GM04503 (cell line): ENCODE measurements at places on chromosomes 2 and 18.

DNA sequence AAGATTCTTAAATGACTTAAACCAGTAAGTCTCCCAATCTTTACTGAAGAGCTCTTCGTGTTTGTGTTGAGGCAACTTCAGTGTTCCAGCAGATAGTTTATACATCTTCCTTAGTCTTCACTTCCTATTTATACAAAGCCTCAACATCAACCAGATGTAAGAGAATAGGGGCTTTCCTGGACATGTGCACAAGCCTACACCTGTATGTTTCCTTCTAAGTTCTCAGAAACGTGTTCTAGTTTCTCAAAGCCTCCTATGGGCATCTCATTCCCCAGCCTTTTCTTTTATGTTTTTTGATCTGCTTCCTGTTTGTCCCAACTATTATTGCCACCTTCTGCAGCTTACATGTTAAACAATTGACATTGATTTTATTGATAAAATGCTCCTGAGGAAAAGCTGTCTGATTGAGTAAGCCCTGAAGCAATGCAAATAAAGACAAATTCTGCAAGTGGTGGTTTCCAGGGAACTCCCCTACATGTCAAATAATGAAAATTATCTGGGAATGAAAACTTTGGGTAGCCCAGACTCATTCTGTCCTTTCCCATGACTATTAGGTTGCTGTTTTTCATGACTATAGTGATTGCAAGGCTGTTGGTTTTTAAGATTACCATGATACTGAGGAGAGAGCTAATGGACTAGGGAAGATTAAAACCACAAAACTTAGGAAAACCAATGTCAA is 663.3 kb upstream of the ACVR2A start:
- no peak for DNase-seq

DNA sequence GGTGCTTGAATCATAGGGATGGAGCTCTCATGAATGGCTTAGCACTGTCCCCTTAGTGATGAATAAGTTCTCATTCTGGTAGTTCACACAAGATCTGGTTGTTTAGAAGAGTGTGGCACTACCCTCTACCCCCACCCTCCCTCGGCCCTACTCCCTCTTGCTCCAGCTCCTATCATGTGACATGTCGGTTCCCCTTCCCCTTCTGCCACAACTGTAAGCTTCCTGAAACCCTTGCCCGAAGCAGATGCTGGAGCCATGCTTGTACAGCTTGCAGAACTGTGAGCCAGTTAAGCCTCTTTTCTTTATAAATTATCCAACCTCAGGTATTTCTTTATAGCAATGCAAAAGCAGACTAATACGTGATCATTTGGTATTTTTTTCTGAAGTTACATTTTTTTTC is 1012.6 kb downstream of the BCL11A start:
- no peak for DNase-seq

DNA sequence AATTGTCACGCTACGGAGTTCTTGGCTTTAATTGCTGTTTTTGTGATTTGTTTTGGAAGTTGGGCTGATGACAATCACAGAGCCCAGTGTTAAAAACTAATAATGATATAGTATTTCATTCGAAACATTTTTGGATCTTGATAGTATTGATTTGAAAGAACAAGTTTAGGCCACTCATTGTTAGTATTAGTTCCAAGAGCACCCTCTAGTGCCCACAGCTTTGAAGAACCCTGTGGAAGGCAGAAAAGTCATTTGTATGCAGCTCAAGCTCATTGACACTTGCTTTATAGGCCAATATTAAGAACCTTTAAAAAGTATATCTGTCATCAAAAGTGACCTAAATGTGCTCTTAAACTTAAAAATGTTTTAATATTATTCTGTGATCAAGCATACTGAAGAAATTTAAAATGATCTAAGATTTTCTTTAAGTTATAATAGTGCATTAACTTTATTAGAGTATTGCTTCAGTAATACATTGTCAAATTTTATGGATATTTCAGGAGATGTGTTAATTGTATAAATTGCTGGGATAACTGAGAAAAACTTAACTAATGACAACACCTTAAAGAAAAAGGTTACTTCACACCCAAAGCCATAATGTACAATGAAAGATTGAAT is 191.0 kb downstream of the GRB14 start:
- no peak for DNase-seq

- no peak for DNase-seq
These were observed 19.1 kb downstream of the MAPRE2 start for GRCh38 chr18:35060122-35060815.

- DNase-seq = no peak
These were observed 39.3 kb upstream of the GTF2A1L start for GRCh38 chr2:48578313-48578712.

DNA sequence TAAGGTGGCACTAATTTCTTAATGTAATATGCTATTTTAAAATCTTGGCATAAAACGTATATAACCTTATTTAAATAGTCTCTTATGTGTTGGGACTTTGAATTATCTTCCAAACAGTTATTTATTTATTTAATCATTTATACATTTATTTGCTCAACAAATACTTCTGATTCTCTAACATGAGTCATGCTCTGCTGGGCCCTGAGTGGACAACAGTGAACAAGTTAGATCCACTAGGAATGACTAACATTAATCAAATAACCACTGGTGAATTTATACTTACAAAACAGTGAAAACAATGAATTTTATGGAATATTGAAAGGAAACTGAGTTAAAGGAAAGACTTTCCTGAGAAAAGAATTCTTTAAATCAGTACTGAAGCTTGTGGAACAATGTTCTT is 1257.2 kb upstream of the CHAC2 start:
- no peak for DNase-seq

DNA sequence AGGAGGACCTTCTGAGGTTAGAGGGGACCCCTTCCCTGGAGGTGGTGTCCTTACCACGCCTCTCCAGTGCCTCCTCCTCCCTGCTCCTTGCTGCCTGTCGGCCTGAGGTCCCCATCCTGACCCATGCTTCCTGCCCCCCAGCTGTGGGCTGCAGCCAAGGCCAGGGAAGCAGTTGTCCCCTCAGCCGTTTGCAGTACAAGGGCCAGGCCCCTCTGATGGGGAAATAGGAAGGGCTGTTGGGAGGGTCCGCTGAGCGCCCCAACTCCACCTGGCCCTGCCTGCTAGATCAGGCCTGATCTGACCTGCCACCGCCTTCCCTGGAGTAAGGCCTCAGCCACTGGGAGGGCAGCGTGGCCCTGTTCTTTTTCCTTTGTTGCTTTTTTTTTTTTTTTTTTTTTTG is 219.8 kb downstream of the KLHL29 start:
- no peak for DNase-seq

DNA sequence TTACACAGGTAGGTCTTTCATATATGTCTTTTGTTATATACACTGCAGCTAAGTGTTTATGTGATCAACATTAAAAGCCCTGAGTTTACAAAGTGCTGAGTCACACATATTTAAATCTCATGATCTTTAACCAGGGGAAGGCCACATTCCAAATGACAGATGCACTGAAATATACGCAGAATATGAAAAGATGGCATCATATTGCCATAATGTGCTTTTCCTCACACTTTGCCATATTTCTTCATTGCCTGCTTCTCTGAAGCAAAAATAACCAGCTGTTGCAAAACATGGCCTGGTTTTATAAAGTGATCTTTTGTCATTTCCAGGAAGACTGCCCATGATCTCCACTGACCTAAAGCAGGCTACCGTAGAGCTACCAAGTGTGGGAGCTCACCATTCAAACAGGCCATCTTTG is 93.5 kb upstream of the MAPRE2 start:
- DNase-seq = no peak

DNA sequence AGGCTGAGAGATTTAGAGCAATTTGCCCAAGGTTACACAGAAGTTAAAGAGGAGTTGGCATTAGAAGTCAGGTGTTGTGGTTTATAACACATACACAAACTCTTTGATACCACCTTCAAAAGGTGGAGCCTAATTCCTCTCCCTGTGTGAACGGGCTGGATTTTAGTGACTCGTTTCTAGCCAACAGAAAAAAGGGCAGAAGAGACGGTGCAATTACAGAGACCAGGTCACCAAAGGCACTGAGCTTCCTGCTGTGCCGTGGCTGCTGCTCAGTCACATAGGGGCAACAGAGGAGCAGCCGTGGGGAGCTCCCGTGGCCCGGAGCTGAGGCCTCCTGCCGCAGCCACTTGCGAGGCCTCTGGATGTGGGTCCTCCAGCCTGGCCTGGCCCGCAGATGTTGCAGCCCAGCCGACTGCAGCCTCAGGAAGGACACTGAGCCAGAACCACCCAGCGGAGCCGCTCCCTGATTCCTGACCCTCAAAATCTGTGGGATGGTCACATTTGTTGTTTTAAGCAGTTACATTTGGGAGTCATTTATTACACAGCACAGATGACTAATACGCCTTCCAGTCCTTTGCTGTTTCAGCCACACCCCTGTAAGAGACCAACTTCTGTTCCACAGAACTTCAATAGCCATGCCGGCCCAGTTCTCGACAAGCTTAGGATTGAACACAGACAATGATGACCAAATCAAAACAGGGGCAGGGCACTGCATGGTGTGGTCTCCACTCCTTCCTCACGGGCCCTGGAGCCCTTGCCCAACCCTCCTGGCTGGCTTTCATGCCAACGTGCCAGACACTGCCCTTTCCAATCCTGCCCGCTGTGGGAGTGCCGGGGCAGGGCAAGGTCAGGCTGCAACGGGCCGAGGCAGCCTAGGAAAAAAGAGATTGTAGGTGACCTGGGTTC is 17.1 kb downstream of the EDAR start:
- peak; percentile 31 for DNase-seq

GRCh38 chr18:51009072-51009471 is 20.9 kb upstream of the SMAD4 start:
- DNase-seq = no peak

DNA sequence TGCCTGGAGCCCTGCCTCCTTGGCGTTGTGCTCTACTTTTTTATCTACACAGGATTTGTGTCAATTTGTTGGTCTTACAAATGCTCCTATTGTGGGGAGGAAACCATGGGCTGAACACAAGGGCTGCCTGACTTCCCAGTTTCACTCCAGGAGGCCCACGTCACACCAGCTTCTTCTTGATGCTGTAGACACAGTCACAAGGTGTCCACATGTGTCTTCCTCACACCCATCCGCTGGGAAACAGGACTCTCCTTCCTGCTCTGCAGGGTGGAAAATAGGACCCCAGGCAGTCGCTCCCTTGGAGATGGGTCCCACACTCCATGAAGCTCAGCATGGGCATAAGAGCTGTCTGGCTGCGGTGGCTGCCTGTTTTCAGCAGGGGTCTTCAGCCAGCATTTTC is 468.2 kb downstream of the EPHA4 start:
- no peak for DNase-seq

GRCh38 chr2:58633613-58634365 is 392.7 kb upstream of the FANCL start:
- DNase-seq = peak; percentile 4

GRCh38 chr2:78676921-78677696 is 348.4 kb upstream of the REG3G start:
- DNase-seq = no peak

GRCh38 chr2:27537287-27537686 is 40.6 kb downstream of the GCKR start:
- no peak for DNase-seq

- no peak for DNase-seq
These were observed 164.6 kb downstream of the VWC2L start for GRCh38 chr2:214575465-214575864.

DNA sequence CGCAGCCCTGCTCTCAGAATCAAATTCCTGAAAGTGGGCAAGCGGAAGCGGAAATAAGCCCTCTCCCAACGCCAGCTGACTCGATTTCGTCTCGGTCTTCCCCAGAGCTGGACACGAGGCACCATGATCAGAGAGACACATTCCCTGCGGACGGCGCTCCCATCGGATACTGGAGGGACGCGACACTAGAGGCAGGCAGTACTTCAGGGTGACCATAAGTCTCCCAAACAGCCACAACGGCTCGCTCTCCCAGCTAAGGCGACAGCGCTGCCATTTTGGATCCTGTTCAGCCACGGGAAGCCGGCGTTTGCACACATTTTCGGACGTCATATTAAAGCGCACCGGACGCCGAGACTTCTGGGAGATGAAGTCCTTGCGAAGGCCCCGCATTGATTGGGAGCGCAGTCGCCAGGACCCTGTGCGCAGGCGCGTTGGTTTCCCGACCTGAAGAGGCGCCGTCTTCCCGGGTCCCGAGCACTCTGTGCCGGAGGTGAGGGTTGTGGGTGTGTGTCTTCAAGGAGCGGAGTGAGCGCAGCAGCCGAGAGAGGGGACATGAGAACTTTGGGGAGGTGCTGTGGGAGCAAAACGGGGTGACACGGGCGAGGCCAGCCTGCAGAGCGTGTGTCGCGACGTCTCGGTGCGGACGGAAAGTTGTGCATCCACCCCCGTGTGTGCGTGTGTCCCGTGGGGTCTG is at the start of gene ZNF2:
Gene ZNF2 (plus strand): TSS at position 439 of the 694 bp plus-strand sequence. CDS start 10,418 bp downstream, outside the sequence.
- peak; percentile 82 for DNase-seq

DNA sequence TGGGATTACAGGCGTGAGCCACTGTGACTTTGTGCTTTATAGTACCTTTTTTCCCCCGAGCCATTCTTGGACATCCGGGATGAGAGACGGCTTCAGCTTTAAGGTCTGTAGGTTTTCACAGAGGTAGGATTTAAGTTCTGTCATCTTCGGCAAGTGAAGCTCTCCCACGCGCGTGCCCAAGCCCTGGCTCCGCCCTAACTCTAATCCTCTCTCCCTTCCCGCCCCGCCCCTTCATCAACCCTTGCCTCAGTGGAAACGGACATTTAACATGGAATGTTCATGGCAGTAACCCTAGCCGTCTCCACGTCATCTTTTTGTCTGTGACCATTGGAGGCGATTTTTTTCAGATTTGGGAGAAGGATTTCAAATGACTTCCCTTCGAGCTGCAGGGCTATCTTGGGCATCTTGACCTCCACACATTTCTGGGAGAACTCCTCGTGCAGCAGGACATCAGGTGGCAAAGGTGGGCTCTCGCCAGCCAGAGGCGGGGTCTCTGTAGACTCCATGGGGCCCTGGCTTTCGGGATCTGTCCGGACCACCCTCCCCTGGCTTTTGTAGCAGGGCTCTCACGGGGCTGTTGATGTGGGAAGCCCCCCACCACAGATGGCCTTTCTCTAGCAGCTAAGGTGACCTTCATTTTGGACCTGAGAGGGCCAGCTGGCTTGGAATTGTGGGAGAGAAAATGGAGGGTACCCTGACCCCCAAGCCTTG is 6.8 kb downstream of the COLEC11 start:
- no peak for DNase-seq

DNA sequence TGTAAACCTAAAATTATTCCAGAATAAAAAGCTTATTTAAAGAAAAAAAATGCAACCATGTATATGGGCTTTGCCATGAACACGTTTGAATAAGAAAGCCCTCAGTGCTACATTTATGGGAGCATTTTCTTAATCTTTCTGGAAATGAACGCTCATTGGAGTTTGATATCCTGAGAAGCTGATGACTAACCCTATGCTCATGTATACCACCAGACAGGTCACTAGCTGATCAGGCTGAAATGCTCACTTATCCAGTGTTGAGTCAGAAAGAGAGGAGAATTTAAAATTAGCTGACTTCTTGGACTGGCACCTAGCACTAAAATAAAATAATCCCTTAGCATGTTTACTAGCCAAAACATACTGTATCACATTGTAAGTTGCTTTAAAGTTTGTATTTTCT is 254.9 kb upstream of the SIX3 start:
- peak; percentile 13 for DNase-seq

GRCh38 chr2:137951586-137951985 is 12.7 kb upstream of the HNMT start:
- DNase-seq = no peak
